ENCODE measurements at places on chromosomes 4 and X.
A peak's percentile ranks its signal among the peaks of the same experiment; 100 is the strongest.

DNA sequence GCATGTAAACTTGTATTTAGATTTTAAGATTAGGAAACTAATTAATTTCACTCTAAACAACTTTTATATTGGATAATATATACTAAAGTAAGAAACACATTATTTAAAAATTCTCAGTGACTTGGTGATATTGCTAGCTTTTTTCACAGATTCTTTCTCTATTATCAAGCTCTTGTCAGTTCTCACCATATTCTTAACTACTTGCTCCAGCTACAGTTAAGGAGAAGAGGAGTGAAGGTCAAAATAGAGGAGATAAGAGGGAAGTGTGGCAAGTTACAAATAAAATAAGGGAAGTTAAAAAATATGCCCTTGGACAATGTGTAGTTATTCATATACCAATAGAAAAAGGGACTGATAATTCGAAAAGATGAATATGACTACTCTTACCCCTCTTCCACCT is 34.7 kb upstream of the NAF1 start:
- DNase-seq = no peak

DNA sequence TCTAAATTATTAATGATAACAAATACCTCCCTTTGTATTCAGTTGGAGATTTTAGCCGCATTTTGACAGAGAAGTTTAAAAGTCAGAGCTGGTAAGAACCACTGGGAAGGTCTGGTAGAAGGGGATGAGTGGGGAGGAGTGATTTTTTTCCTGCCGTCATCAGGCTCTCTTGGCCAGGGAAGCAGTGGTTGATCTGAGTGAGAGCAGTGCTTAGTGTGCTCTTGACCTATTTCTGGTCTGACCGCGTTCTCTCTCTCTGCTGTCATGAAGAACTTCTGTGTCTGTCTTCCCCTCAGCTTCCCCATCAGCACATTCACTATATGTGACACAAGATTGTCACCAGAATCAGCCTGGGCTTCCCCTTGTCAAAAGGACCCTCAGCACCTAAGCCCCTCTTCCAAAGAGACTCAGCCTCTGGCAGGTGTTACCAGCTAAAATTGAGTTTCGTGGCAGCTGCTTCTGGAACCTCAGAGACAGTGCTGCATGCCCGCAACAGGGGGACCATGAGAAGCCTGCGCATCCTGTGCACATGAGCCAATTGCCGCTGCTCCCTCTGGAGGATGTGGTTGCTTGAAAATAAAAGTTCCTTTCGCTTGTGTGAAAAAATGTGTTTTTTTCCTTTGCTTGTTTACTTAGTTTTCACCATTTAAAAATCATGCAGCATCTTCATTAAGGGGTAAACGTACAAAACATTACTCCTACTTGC is 268.9 kb downstream of the C4orf33 start:
- no peak for DNase-seq

- no peak for DNase-seq
Measured at GRCh38 chr4:187942968-187943367, 52.6 kb upstream of the ZFP42 start.

GRCh38 chr4:2811830-2812611 is 19.1 kb downstream of the SH3BP2 start:
- DNase-seq = peak; percentile 60

DNA sequence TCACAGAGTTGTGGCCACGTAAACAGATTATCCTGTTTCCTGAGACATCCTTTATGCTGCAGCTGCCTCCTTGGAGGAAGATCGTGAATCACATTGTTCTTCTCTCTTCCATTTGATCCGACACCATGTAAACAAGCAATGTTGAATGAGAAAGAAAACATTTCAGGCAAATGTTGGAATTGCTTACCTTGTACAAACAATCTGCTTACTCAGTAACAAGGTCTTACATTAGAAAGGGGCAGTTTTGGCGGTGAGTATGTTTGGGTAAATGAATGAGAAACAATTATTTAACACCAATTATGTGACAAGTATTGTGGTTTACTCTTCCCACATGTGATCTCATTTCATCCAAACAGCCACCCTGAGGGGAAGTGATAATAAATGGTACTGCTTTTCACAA is 637.8 kb downstream of the RAB28 start:
- no peak for DNase-seq

DNA sequence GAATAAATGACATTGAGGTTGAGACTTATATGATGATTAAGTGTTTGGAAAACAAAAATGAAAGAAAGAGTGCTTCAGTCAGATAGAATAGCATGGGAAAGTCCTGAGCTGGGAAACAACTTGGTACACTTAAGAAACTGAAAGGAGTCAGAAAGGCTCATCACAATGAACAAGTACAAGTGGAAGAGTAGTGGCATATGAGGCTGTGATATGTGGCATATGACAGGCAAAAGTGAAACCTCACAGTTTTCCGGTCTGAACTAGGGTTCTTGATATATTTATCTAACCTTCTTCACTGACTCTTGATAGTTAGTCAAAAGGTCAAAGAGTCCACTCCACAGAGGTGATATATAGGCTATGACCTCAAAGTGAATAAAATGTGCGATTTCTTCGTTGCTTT is 537.1 kb upstream of the CXorf51A start:
- DNase-seq = no peak

DNA sequence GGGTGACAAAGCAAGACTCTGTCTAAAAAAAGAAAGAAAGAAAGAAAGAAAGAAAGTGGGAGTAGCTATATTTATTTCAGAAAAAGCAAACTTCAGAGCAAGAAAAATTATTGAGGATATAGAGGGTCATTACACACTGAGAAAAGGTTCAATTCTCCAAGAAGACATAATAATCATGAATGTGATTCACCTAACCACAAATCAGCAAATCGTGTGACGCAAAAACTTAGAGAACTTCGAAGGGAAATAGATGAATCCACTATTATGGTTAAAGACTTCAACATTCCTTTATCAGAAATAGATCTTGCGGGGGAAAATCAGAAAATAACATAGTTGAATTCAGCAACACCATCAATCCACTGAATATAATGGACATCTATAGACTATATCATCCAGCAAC is 219.3 kb upstream of the LDB2 start:
- DNase-seq = no peak

- DNase-seq = peak; percentile 6
Measured at GRCh38 chrX:19272452-19272851, 71.3 kb upstream of the PDHA1 start.

- no peak for DNase-seq
Measured at GRCh38 chr4:43778187-43778915, 670.3 kb downstream of the KCTD8 start.

DNA sequence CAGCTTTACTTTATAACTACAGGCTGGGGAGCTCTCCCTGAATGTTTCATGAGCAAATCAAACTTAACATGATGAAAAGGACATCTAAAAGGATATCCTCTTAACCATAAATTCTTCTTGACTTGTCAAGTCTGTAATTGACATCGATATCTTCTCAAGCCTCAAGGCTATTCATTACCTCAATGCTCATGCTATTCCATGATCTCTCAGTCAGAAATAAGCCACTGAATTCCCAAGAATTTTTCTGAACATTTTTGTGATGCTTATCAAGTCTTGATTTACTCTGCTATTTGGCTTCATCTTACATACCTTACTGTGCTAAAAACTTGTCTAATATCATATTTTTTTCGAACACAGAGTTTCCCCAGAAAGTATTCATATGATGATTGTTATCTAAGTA is 433.4 kb downstream of the PDGFC start:
- DNase-seq = no peak

- peak; percentile 95 for DNase-seq
Measured at GRCh38 chr4:87011340-87012034, 76.7 kb downstream of the AFF1 start.

GRCh38 chr4:152462047-152462446 is 73.8 kb downstream of the FBXW7 start:
- DNase-seq = no peak
